ENCODE measurements at places on chromosomes 3 and 15.

DNA sequence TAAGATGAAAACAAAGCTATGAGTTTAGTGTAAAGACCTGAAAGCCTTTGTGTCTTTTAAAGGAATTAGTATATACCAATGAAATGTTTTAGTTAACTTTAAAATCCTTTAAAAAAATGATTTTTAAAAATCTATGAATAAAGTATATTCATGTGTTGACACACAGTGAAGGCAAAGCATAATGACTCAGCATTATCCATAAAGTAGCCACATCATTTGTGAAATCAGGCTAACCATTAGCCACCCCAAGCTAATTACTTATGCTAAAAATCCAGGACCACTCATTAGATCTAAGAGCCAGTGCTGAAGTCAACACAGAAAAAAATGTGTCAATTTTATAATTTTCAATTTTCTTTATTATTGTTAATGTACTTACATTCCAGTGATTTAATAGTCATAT lies 310.2 kb downstream of the TBC1D5 start:
- no peaks in the 10 kb centered on the region for H3K4me1 ChIP-seq
- H3K27me3 ChIP-seq: no peaks in the 10 kb centered on the region
- no peak overlapping the region for H3K27ac ChIP-seq
- no peak overlapping the region for H3K4me3 ChIP-seq

GRCh38 chr3:185789891-185790830 lies 34.7 kb downstream of the IGF2BP2 start:
- DNase-seq: no peak
- no peak overlapping the region for H3K4me3 ChIP-seq
- H3K27me3 ChIP-seq: no peaks in the 10 kb centered on the region
- no peaks in the 10 kb centered on the region for H3K4me1 ChIP-seq

DNA sequence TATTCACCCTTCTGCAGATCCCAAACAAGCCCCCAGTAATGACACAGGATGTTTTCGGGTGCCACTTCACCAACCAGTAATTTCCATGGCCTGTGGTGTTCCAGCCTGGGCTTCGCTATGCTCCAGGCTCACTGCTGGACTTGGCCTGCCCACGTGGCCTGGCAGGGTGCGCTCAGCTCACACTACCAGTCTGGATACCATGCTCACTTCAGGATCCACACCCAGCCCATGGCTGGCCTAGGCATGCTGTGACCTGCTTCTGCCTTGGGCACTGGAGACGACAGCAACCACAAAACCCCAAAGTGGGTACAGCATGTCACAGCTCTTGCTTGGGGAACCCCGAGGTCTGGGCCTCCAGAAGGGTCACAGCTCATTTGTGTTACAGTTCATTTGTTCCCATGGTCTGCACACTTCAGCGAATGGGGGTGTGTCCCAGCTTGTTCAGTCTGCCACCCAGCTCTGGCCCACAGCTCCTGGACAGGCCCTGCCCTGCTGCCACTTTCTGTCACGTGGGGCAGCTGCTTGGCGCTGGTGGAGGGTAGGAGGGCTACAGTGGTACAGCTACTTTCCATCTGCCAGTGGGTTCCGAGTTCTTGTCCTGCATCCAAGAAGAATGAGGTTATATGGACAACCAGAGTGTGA lies 650.8 kb downstream of the MCTP2 start:
- H3K4me1 ChIP-seq: no peaks in the 10 kb centered on the region
- no peaks in the 10 kb centered on the region for H3K36me3 ChIP-seq
- H3K27me3 ChIP-seq: no peaks in the 10 kb centered on the region
- no peak for DNase-seq
- no peak overlapping the region for H3K27ac ChIP-seq

DNA sequence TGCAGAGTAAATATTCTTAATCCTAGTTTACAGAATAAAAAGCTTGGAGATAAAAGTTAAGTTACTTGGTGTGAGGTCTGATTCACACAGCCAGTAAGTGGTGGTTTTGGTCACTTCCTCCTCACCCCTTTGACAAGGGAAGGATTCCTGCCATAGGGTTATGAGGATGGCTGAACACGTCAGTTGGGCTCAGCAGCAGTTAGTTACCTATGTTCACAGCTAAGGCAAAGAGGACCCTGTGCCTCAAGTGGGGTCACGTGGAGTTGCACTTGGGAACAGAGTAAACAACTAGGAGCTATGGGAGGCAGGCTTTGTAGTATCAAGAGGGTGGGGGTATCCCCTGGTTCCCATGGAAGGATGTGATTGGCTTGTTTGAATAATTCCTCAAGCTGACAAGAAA lies 232.2 kb downstream of the UBE2E2 start:
- H3K27me3 ChIP-seq: no peaks in the 10 kb centered on the region
- H3K36me3 ChIP-seq: no peaks in the 10 kb centered on the region
- H3K4me1 ChIP-seq: no peaks in the 10 kb centered on the region
- DNase-seq: no peak
- no peak overlapping the region for H3K4me3 ChIP-seq

- H3K36me3 ChIP-seq: no peaks in the 10 kb centered on the region
- no peaks in the 10 kb centered on the region for H3K27me3 ChIP-seq
- no peak overlapping the region for H3K4me3 ChIP-seq
- no peak overlapping the region for H3K27ac ChIP-seq
- no peak for DNase-seq
Measured at GRCh38 chr15:99406716-99407487, 155.6 kb downstream of the LRRC28 start.

All from breast epithelium (tissue), 4 donors.